Daoy (cell line): ENCODE measurements at places on chromosomes 3 and 15.

- DNase-seq, result no peak
These were observed 158.7 kb upstream of the ROBO1 start for GRCh38 chr3:79926522-79926921.

DNA sequence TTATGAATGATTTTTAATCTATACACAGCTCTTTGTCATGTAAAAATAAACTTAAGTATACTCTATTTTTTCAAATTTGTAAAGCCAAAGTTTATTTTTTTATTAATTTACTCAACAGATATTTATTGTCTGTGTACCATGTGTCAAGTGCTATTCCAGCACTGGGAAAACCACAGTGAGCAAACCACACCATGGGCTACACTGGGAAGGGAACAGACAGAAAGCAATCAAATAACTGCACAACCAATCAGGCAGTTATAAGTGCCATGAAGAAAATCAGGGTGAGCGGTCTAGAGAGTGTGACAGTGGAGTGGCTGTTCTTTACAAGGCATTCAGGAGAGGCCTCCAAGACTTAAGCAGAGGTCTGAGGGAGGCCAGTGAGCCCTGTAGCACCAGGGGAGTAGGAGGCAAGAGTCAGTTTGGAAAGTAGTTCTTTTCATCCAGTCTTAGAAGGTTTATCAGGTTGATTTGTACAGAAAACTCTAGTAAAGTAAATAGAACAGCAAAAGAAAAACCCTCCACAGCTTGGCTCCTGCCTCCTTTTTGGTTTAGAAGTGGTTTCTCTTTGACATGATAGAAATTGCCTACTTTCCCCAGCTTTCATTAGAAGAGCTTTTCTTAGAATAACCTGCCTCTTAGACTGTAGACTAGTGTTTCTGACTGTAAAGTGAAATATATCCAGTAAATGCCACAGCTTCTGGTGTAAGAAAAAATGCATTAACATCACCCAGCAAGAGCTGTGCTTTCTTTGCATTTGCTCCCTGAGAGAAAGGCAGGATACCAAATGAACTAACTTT lies 13.7 kb downstream of the EIF2AK4 start:
- no peak for DNase-seq

DNA sequence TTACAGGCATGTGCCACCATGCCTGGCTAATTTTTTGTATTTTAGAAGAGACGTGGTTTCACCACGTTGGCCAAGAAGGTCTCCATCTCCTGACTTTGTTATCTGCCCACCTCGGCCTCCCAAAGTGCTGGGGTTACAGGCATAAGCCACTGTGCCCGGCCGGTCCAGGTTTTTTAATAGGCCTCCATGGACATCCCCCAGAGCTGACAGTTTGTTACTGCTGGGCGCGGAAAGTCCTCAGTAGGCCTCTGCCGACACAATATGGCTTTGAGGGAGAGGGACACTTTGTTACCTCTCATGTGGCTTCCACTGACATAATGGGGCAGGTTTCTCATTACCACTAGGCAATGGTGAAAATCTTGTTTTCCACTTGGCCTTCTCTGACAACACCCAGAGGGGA lies 152.0 kb downstream of the WNT7A start:
- no peak for DNase-seq

- DNase-seq, result peak; percentile 42
These were observed 15.3 kb downstream of the PYDC2 start for GRCh38 chr3:191476066-191476772.
